ENCODE measurements at places on chromosomes 4 and X. TPM values are rescaled to one million over a fixed set of nuclear protein-coding genes. Genes with fewer than 3 reads are reported as not detected.

DNA sequence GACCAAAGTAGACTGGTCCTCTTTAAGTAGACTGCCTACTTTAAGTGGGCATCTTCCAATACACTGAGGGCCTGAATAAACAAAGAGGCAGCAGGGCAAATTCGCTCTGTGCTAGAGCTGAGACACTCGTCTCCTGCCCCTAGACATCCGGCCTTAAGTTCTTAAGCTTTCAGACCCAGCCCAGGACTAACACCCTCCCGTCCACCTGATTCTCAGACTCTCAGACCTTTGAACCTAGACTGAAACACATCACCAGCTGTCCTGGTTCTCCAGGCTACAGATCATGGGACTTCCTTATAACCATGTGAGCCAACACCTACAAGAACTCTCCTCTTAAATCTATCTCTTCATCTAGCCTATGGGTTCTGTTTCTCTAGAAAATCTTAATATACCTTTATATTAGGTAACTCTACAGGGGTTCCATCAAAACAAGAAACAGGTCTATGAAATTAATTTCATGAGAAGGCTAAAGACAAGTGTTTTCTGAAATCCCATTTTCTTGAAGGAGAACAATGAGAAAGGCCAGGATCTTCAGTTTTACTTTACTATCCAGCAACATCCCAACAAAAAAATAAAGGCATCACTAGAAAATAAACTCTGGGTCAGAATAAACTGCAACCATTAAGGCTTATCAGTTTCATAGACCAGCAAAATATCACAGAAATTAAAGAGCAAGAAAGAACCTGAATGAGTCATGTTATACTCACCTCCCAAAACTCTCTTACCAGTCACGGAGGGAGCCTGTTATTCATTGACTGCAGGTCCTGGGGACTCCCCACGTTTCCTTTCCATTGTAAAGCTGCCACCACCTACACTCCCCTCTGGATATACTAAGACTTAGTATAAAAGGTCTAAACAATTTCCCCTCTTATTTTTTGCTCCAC, 14.8 kb downstream of the ADGRA3 start:
- no peak for DNase-seq

Gene FAM184B
- total RNA-seq, result not detected

DNA sequence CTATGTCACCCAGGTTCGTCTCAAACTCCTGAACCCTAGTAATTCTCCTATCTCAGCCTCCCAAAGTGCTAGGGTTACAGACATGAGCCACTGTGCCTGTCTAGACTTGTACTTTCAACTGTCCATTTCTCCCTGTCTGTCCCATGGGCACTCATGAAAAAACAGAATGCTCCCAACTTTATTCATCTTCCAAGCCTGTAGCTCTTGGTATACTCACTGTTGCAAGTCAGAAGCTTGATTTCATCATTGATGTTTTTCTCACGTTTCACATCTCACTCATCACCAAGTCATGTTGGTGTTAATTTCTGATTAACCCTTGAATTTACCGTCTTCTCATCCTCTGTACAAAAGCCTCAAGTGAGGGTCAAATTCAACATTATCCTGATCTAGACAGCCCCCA, 7.3 kb upstream of the SRP72 start:
- DNase-seq, result no peak

DNA sequence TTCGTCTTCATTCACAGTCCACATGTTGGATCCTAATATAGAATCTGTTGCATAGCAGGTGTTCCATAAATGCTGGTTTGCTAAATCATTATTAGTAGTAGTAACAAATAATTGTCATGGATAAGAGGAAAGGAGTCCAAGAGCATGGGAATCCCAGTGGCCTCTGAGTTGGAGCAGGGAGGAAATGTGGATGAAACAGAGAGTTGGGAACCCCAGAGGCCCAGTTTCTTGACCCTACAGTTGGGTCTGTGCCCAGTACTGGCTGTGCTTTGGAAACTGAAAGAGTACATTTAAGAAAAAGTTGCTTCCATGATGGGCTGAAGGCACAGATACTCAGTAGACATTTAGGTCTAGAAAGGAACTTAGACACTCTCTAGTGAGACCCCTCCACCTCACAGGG, 149.4 kb upstream of the PSAPL1 start:
- no peak for DNase-seq

DNA sequence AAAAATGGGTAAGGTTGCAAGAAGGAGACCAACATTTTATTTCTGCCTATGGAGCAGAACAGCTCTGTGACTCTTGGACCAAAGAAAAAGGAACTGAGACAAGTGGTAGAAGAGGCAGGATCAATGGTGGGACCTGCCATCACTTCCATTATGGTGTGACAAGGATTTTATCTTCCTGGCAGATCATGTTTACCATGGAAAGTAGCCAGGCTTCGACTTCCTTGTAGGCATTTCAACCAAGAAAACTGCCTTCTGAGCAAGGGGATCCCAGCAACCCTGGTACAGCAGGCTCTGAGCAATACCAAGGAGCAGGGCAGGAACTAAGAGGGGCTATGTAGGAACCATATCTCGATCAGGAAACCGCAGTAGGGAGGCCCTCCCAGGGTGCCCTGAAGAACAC, 317.4 kb downstream of the IQCM start:
- no peak for DNase-seq

DNA sequence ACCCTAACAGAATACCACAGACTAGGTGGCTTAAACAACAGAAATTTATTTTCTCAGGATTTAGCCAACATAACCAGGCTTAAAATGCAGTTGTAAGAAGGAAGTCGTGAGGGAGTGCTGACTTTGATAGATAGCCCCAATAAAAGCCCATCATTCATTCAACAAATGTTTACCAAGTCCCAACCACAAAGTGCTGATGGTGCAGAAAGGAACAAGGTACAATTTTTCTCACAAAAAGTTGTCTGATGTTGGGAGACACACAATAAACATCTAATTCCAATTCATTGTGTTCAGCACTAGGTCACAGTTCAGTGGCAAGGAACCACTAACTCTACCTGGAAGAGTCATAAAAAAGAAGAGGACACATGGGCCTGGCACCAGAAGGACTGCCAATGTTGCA, 42.2 kb downstream of the AKAP4 start:
- DNase-seq, result no peak

DNA sequence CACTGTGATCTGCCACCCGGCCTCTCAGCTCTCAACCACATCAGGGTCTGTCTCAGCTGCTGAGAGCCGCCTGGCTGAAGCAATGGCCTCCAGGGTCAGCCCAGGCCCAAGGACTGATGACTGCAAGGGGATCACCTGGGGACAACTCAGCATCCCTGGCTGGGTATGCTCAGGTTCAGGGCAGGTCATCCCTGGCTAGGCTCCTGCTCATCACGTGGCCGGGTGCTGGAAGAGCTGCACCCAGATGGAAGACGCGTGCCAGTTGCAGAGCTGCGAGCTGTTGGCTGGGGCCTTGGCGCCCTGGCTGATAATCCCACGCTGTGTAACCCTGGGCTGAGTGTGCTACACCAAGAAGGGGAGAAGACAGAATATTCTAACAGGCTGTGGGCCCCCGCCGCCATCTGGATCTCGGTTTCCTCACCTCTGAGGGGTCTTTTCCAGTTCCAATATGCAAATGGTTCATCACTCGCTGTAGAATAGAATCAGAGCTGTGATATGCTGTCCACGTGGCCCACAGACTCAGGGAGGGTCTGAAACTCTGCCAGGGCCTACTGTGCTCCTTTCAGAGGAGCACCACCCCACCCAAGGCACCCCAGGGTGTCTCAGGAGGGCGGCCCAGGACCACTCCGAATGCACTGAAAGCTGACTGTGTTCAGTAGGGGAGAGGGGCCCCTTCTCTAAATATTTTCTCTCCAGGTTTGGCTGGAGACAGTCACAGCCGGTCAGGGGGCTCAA, 338.8 kb downstream of the BCOR start:
- DNase-seq, result no peak

Gene FRMPD4
- 1.2 TPM for total RNA-seq

DNA sequence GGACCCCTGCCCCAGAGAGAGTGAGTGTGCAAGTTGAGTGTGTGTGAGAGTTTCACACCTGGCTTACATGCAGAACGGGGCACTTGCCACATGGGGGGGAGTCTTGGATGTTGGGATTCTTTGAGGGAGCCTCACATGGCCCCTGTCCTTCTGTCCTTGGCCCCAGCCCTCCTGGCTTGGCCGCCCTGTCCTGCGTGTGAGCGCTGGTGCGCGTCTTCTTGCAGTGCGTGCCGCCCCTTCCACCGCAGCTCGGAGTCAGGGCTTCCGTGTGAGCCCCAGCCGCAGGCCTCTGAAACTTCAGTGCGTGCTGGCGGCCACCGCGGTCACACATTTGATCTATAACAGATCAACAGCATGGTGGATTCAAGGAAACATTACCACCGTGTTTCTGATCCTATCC, 30.1 kb upstream of the HGFAC start:
- peak; percentile 27 for DNase-seq

Gene WAS
- total RNA-seq, result 4.4 TPM

GRCh38 chr4:178240891-178241290, 798.7 kb upstream of the AGA start:
- DNase-seq, result peak; percentile 62

DNA sequence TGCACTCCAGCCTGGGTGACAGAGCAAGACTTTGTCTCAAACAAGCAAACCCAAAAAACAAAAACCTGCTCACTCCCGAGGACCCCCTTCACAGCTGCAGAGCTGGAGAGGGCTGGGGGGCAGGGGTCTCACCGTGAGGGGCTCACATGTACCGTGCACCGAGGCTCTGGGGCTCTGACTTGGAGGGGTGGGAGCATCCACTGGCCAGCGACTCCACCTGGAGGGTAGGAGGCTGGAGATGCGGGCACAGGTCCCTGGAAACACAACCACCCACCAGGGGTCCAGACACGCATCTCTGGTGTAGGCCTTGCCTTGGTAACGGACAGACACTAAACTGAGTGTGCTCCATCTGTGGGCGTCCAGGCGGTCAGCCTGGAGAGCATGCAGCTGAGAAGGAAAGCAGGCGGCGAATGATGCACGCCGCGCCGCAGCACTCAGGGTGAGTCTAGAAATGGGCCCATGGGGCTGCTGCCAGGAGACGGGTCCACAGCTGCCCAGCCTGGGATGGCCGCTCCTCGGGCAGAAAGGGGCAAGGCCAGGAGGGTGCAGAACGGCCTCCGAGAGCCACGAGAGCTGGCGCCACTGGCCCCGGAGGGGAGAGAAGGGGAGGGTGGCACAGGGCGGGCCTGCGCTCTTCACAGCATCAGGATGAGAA, 26.1 kb downstream of the PPP2R3B start:
- peak; percentile 32 for DNase-seq

- no peak for DNase-seq
These were observed 202.4 kb downstream of the MAB21L2 start for GRCh38 chr4:150784305-150784704.

Gene CENPVL1
- total RNA-seq, result not detected

DNA sequence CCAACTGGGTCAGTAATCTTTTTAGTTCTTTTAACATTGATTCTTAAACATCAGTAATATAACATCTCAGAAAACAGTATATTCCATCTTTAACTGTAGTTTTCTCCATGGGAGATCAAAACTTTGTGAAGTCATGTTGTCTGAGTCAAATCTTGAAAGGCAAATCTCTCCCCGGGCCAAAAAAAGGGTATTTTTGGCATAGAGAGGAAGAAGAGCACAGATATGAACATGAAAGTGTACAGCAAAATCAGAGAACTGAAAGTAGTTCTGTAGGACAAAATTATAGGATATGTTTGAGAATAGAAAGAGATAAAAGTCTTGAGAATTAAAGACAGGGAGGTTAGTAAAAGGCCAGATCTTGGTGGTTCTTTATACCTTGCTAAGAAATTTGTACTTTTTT, 176.4 kb upstream of the GYPA start:
- DNase-seq, result no peak

DNA sequence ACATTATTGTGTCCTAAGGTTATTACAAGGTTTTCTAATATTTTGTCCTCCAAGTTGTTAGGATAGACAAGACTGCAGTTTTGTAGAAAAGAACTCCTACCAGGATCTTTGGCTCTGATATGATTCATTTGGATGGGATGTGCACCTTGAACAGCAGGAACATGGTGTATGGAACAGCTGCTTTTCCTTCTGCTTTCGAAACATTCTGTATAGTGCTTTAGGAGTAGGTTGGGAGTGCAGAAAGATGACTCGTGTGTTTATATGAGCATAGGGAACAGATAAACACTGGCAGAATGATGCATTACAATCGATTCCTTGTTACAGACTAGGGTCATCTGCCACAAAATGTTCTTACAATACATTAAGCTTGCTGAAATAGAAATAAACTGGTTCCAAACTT, 790.1 kb downstream of the DMD start:
- DNase-seq, result no peak

- no peak for DNase-seq
These were observed 58.4 kb upstream of the CBR4 start for GRCh38 chr4:169068423-169068822.

DNA sequence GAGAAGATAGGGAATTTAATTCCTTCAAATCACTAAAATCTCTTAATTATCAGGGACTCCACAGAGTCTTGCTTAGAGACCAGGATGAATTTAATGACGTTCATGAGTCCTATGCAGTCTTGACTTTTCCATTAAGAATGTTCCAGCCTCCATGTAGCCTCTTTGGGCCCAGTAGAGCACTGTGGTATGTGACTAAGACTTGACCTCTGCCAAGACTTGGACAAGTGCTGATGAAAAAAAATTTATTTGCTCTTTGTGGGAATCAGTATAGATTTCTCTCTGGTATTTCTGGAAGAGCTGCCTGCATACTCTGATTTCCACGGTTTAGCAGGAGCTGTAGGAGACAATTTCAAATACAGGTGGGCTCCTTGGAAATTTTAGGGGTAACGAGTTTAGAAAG, 40.6 kb downstream of the CHRDL1 start:
- no peak for DNase-seq

- DNase-seq, result no peak
These were observed 24.0 kb downstream of the DOCK11 start for GRCh38 chrX:118519411-118520215.

DNA sequence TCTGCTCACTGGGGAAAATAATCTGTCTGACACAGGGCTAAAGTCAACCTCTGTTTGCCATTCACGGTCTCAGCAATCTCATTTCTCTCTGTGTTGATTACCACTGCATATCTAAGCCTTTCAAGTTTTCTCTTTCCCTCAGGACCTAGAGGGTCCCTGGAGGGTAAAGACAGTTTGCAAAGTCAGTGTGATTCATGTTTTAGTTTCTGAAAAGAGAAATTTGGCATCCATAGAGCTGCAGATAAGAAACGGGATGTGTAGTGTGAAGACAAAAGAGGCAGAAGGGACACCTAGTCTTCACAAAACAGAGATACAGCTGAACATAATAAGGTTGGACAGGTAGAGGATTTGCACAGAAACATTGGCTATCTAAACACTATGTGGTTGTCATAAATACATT, 34.5 kb upstream of the KDR start:
- no peak for DNase-seq

- DNase-seq, result no peak
These were observed 86.9 kb downstream of the EVC start for GRCh38 chr4:5797866-5798265.

Gene SCML1
- 6.7 TPM for total RNA-seq

Gene NUP62CL
- 0.51 TPM for total RNA-seq

DNA sequence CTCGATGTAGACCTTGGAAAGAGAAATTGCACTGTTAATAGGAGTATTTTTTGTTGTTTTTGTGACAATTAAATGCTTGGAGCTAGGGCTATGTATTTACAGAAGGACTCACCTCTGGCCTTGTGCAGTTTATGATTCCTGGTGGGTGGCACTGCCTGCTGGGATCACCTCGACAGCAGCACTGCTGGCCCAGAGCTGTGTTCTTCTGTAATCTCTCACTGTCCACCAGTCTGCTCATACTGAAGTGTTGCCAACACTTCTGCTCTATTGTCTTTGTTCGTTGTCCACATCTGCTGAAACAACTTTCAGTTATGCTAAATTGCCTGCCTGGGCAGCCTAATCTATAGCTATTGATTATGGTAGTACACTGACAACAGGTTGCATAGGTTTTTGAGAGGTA, 194.4 kb upstream of the ANK2 start:
- no peak for DNase-seq

- DNase-seq, result peak; percentile 94
These were observed at the start of gene LIN54 for GRCh38 chr4:83010522-83011318. Gene LIN54, minus strand, starts transcription at chr4:83010823. Its CDS starts 25,979 bp downstream, at chr4:82984844.
